Common myeloid progenitor, CD34-positive (primary cell): ENCODE measurements at places on chromosomes 1 and 21.

- DNase-seq = no peak
These were observed 166.3 kb upstream of the NR5A2 start for GRCh38 chr1:199861020-199861795.

- no peak for DNase-seq
These were observed 24.1 kb upstream of the ZSWIM5 start for GRCh38 chr1:45230537-45230936.

DNA sequence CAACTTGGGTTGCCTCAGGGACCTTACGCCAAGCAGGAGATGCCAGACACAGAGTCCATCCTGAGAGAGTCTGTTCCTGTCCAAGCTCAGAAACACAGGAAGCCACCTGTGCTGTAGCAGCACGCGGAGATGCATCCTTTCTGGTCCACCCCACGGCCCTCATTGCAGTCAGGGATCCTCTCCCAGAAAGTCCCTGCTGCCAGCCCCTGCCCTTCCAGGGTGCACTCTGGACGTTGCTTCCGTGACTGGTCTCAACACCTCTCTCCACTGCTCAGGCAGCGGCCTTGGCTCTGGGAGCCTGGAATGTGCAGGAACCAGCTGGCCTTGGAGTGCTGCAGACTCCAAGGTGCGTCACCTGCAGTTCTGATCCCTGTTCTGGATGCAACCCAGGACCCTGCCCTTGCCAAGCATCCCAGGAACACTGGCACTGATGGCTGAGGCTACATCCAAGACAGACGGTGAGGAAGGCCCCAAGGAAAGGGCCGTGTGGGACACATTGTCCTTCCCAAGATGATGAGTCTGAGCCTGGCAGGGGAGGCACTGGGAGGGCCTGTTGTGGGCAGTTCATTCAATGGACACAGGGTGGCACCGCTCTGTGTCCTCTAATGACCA, 21.7 kb upstream of the COL6A1 start:
- no peak for DNase-seq

DNA sequence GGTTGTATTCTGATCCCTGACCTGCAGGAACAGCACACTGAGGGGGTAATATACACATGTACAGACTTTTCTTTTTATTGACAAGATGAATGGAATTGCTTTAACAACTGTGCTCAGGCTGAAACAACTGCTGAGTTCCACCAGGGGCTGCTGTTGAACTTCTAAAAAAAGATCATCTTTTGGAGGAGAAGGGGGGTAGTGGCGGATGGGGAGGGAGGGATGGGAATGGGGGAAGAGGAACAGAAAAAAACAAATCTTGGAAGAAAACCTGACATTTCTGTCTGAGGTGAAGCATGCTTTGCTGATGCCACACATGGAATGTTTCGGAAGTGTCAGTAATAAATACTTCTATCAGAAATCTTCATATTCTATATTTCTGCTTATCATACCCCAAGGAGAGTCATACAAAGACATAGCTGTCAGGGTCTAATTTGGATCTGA, 75.0 kb downstream of the RWDD3 start:
- peak; percentile 17 for DNase-seq

GRCh38 chr1:191888996-191889622, 269.2 kb upstream of the RGS18 start:
- DNase-seq = no peak

GRCh38 chr1:78884685-78885452, 121.7 kb downstream of the ADGRL4 start:
- no peak for DNase-seq
